A549 treated with CORT108297 at 1 μM for 4 hours (cell line): ENCODE measurements at places on chromosomes 1 and 21. TPM values are rescaled to one million over a fixed set of nuclear protein-coding genes. Genes with fewer than 3 reads are reported as not detected.

GJC2 gene
- total RNA-seq, result 0.20 to 0.64 TPM (median 0.49 TPM) in 5 replicates

ANGPTL7 gene
- total RNA-seq, result not detected in 5 replicates

SYNC gene
- total RNA-seq, result 9.1 to 14.8 TPM (median 12.4 TPM) in 5 replicates

TCEA3 gene
- 0.41 to 0.72 TPM (median 0.58 TPM) in 5 replicates for total RNA-seq

RBM34 gene
- total RNA-seq, result 62.4 to 77.7 TPM (median 64.9 TPM) in 5 replicates

CNIH3 gene
- total RNA-seq, result 0.25 to 0.69 TPM (median 0.56 TPM) in 5 replicates

PLXNA2 gene
- total RNA-seq, result 0.86 to 0.98 TPM (median 0.92 TPM) in 5 replicates

FASLG gene
- total RNA-seq, result not detected in 5 replicates

TFF3 gene
- total RNA-seq, result not detected in 5 replicates
